ENCODE measurements at places on chromosomes 3 and 15. TPM values are rescaled to one million over a fixed set of nuclear protein-coding genes. Genes with fewer than 3 reads are reported as not detected.

Gene IL5RA
- total RNA-seq = not detected

Gene KPNA1
- total RNA-seq = 60.2 TPM

Gene CHRFAM7A
- total RNA-seq = 1.9 TPM

Gene TM4SF1
- total RNA-seq = not detected

Gene PARP6
- total RNA-seq = 54.0 TPM

Gene SELENOS
- 29.8 TPM for total RNA-seq

Gene COL6A6
- not detected for total RNA-seq

Gene CFAP100
- total RNA-seq = not detected

Gene KATNBL1
- total RNA-seq = 44.5 TPM

Gene SLC9A9
- 7.4 TPM for total RNA-seq

Gene XCR1
- total RNA-seq = not detected

DNA sequence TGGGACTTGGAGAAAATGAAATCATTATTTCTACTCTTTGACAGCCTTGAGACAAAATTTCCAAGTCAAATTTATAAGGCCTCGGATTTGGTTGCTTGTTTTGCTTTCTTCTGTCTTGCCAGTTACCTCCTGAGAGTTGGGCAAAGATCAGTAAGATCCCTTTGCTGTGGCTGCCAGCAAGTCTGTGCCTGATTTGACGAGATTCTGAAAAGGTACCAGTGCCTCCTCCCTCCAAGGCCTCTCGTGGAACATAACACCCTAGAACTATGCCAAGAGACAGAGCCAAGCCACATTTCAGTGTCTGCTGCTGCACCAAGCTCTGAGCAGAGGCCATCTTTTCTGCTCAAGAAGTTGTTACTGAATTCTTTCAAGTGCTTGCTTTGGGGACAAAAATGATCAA is 61.0 kb downstream of the GTPBP8 start:
- H3K36me3 ChIP-seq = peaks cover 2% of the 10 kb centered on the region
- H3K27me3 ChIP-seq = no peaks in the 10 kb centered on the region
- H3K4me1 ChIP-seq = peaks cover 2% of the 10 kb centered on the region

DNA sequence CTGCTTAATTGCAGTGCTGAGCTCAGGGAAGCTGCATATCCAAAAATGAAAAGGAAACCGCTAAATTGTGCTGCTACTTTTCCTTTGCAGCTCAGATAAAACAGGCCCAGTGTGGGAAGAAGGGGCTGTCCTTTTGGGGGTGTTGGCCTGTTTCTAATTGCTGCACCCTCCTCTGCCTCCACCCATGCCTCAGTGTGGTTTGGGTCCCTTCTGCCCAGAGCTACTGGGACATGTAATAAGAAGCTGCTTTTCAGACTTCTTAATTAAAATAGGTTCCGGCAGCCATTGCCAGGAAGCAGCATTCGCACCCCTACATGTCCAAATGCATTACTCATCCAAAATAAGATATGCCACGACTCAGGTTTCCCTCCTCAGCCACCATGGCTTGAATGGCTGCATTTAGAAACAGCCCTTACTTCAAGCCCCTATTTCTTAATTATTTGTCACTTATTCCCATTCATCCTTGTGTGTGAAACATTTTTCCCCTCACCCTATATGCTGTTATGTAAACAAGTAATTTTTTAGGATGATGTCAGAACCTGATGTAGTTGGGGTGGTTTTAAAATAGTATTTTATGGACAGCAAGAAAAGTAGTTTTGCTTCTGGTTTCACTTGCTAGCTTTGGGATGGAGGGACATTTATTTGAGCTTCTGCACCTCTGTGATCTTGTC is 235.9 kb upstream of the CTDSPL start:
- no peaks in the 10 kb centered on the region for H3K4me1 ChIP-seq
- H3K36me3 ChIP-seq = no peaks in the 10 kb centered on the region
- no peak overlapping the region for H3K27ac ChIP-seq
- H3K27me3 ChIP-seq = no peaks in the 10 kb centered on the region
- DNase-seq = no peak

GRCh38 chr3:181689546-181689945 is 22.2 kb upstream of the SOX2 start:
- H3K4me3 ChIP-seq = no peak overlapping the region
- no peaks in the 10 kb centered on the region for H3K36me3 ChIP-seq
- H3K27ac ChIP-seq = no peak overlapping the region
- peaks cover 13% of the 10 kb centered on the region for H3K27me3 ChIP-seq

DNA sequence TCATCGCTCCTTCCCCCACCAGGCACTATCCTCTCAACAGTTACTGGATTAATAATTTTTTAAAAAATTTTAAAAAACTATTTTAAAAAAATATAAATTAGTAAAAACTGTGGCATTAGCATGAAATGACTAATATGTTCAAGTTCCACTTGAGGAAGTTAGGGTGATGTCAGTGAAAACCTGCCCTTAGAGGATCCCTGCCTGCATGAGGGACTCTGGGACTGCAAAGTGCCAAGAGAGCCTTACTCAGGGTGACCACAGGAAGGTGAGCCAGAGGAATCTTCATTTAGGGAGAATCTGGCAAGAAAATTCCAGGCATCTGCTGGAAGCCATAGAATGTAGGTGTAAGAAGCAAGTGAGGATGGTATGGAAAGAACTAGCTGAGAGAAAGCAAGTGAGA is 157.7 kb upstream of the BCL6 start:
- peaks cover 17% of the 10 kb centered on the region for H3K4me1 ChIP-seq
- H3K27ac ChIP-seq = no peak overlapping the region
- H3K27me3 ChIP-seq = no peaks in the 10 kb centered on the region
- DNase-seq = no peak

DNA sequence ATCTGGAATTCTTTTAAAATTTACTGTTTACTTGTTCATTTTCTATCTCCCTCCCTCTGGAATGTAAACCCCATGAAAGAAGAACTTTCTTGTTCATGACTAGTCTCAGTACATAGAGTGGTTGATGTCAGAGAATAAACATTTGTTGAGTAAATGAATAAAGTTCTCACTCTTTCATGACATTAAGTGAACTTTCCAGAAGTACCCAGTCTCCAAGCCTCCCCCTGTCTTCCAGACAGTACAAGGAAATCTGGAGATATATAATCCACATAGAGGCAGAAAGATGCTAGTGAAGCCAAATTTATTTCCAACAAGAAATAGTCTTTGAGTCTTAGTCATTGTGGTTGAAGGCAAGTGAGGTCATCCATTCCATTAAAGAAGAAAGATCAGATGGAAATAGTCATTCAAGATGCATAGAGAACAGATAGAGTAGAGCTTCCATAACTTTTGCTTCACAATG is 71.5 kb upstream of the GALNT15 start:
- no peaks in the 10 kb centered on the region for H3K36me3 ChIP-seq
- peaks cover 6% of the 10 kb centered on the region for H3K27me3 ChIP-seq
- no peak overlapping the region for H3K27ac ChIP-seq

GRCh38 chr3:152151216-152151876 is 117.4 kb upstream of the MBNL1 start:
- no peak for DNase-seq
- peaks cover 15% of the 10 kb centered on the region for H3K4me1 ChIP-seq
- no peak overlapping the region for H3K4me3 ChIP-seq
- no peak overlapping the region for H3K27ac ChIP-seq
- no peaks in the 10 kb centered on the region for H3K36me3 ChIP-seq
- peaks cover 4% of the 10 kb centered on the region for H3K27me3 ChIP-seq

- no peak overlapping the region for H3K27ac ChIP-seq
- H3K4me3 ChIP-seq = no peak overlapping the region
- no peaks in the 10 kb centered on the region for H3K36me3 ChIP-seq
- H3K4me1 ChIP-seq = no peaks in the 10 kb centered on the region
These were observed 38.2 kb downstream of the CDIN1 start for GRCh38 chr15:36617529-36618196.

GRCh38 chr3:15804553-15805095 is 6.8 kb upstream of the ANKRD28 start:
- no peaks in the 10 kb centered on the region for H3K27me3 ChIP-seq
- no peak overlapping the region for H3K4me3 ChIP-seq
- DNase-seq = peak; percentile 49
- H3K4me1 ChIP-seq = peaks cover 67% of the 10 kb centered on the region

DNA sequence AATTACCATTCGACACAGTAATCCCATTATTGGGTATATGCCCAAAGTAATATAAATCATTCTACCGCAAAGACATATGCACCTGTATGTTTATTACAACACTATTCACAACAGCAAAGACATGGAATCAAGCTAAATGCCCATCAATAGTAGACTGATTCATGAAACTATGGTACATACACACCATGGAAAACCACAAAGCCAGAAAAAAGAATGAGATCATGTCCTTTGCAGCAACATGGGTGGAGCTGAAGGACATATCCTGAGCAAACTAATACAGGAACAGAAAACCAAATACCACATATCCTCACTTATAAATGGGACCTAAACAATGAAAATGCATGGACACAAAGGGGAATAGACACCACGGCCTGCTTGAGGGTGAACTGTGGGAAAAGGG is 11.1 kb upstream of the MCF2L2 start:
- H3K27ac ChIP-seq = no peak overlapping the region
- DNase-seq = no peak
- peaks cover 14% of the 10 kb centered on the region for H3K4me1 ChIP-seq
- no peak overlapping the region for H3K4me3 ChIP-seq
- H3K36me3 ChIP-seq = peaks cover 8% of the 10 kb centered on the region

DNA sequence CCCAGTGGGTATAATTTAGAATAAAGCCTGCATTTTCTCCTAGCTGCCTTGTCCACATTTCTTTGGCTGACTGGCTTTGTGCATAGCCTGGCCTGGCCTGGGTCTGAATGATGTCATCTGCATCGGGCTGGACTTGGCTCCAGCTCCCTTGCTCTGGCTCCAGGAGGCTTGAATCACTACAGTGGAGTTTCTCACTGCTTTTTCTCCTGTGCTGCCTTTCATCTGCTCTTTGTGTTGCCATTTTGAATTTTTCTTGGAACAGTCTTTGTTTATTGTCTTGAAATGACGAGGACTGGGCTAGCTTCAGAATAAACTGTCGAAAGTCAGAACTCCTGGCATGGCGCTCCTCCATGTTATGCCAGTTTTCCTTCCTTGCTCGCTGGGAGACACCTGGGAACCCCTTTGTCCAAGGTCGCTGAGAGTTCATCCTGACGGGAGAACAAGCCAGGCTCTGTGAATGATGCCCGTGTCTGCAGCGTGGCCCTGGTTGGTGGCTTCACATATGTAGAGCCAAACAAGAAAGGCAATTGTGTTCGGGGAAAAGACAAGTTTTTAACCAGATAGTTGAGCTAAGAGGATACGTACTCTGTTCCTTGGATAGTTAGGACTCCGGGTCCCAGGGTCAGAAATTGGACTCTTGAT is 258.9 kb downstream of the PDZRN3 start:
- no peaks in the 10 kb centered on the region for H3K4me1 ChIP-seq
- H3K4me3 ChIP-seq = no peak overlapping the region
- DNase-seq = no peak

GRCh38 chr3:183875411-183875810 is 9.3 kb downstream of the PARL start:
- DNase-seq = no peak
- H3K4me1 ChIP-seq = peaks cover 18% of the 10 kb centered on the region
- H3K36me3 ChIP-seq = peaks cover 18% of the 10 kb centered on the region
- no peak overlapping the region for H3K27ac ChIP-seq
- no peak overlapping the region for H3K4me3 ChIP-seq

DNA sequence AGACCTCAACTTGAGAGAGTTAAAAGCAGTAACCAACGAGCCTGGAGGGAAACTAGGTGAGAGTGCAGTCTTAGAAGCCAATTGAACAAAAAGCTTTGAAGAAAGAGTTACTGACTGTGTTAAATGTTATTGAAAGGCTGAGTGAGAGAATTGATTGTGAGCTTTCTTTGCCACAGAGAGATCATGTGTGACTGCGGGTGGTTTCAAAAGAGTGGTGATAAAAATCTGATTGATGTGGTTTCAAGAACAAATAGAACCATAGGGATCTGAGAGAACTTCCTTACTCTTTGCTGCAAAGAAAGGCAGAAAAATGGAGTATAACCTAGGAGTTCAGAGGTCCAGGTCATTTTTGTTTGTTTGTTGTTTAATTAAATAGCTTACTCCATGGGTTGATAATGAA is 759.9 kb upstream of the ALCAM start:
- no peak for DNase-seq
- H3K27ac ChIP-seq = no peak overlapping the region
- H3K4me3 ChIP-seq = no peak overlapping the region

- peak; percentile 27 for DNase-seq
- no peaks in the 10 kb centered on the region for H3K36me3 ChIP-seq
- no peak overlapping the region for H3K4me3 ChIP-seq
- peaks cover 18% of the 10 kb centered on the region for H3K4me1 ChIP-seq
These were observed 3.0 kb upstream of the TFDP2 start for GRCh38 chr3:142152384-142152783.

GRCh38 chr3:193132241-193132640 is 108.8 kb upstream of the PLAAT1 start:
- no peak overlapping the region for H3K27ac ChIP-seq
- H3K36me3 ChIP-seq = no peaks in the 10 kb centered on the region
- DNase-seq = no peak
- no peak overlapping the region for H3K4me3 ChIP-seq
- H3K27me3 ChIP-seq = no peaks in the 10 kb centered on the region

DNA sequence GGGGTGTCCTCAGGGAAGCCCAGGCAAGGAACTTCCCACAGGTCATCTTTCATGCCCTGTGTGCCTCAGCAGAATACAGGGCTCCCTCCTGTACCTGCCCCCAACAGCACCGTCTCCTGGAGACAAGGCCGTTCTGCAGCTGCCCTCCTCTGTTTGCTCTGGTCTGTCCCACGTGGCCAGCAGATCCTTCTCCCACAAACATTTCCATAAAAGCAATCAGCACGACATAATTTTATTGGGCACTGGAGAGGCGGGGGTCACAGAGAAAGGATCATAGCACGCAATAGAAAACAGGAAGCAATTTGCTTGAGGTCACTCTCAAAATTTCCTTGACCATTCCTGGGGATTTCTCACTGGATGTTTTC is 29.4 kb downstream of the STARD5 start:
- peak overlapping the region; percentile 93 for H3K27ac ChIP-seq
- DNase-seq = peak; percentile 50
- H3K4me3 ChIP-seq = peak overlapping the region; percentile 99
- peaks cover 70% of the 10 kb centered on the region for H3K4me1 ChIP-seq
- no peaks in the 10 kb centered on the region for H3K27me3 ChIP-seq
- peaks cover 42% of the 10 kb centered on the region for H3K36me3 ChIP-seq

GRCh38 chr3:133733226-133733625 is 13.0 kb upstream of the TF start:
- DNase-seq = no peak
- H3K27ac ChIP-seq = no peak overlapping the region
- H3K4me3 ChIP-seq = no peak overlapping the region
- H3K27me3 ChIP-seq = peaks cover 19% of the 10 kb centered on the region
- H3K36me3 ChIP-seq = no peaks in the 10 kb centered on the region

- H3K27ac ChIP-seq = no peak overlapping the region
- H3K4me3 ChIP-seq = no peak overlapping the region
- no peak for DNase-seq
- peaks cover 45% of the 10 kb centered on the region for H3K36me3 ChIP-seq
- no peaks in the 10 kb centered on the region for H3K27me3 ChIP-seq
- H3K4me1 ChIP-seq = no peaks in the 10 kb centered on the region
These were observed 66.9 kb downstream of the CEP63 start for GRCh38 chr3:134552784-134553183.

Measured in activated CD8-positive, alpha-beta T cell treated with anti-CD3 and anti-CD28 coated beads, Interleukin-2, amount 10 ng/mL, durations not matched to agents 7 days and 5 days (primary cell).